Inflammatory macrophage treated with lipopolysaccharide for 4 hours (primary cell): ENCODE measurements at places on chromosomes 13 and 19.
A peak's percentile ranks its signal among the peaks of the same experiment; 100 is the strongest.

- DNase-seq, result peak; percentile 24
These were observed 1.7 kb downstream of the CXCL17 start for GRCh38 chr19:42441049-42441445.

DNA sequence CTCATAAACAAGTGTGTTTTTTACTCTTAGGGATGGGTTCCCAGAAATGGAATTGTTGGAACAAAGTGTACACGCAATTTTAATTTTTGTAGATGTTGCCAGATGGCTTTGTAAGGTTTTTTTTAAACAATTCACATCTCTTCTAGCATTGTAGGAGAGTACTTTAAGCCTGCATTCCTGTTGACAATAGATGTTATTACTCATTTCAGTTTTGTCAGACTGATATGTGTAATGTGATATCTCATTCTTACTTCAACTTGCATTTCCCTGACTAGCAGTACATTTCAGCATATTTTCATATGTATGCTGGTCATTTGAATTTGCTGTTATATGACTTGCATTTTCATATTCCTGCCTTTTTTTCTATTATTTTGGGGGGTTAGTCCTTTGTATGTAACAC lies 186.6 kb upstream of the SLITRK6 start:
- DNase-seq, result no peak

- no peak for DNase-seq
These were observed 35.7 kb downstream of the RYR1 start for GRCh38 chr19:38469151-38469550.

DNA sequence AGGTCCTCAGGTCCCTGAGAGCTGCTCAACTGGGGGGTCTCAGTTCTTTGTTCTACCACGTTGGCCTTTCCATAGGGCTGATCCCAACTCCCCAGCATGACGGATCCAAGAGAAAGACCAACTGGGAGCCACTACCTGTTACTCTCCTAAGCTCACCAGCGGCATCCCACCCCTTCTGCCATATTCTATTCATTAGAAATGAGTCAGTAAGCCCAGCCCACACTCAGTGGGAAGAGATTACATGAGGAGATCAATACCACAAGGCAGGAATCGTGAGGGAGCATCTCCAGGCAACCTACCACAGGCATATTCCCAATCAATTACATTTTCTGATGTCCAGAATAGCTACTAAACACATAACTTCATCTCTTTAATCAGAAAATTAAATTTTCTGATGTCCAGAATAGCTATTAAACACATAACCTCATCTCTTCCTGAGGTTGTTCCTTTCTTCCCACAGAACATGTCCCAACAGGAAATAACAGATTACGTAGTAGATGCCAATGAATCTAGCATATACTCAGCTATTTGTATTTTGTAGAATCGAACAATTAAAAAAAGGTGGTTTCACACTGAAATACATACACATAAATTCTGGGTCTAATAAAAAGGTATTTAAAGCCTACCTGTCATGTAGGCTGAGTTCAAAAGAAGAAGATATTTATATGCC lies 708.1 kb upstream of the ARGLU1 start:
- DNase-seq, result no peak

GRCh38 chr19:19403373-19403901 lies 2.0 kb upstream of the GATAD2A start:
- DNase-seq, result peak; percentile 74

DNA sequence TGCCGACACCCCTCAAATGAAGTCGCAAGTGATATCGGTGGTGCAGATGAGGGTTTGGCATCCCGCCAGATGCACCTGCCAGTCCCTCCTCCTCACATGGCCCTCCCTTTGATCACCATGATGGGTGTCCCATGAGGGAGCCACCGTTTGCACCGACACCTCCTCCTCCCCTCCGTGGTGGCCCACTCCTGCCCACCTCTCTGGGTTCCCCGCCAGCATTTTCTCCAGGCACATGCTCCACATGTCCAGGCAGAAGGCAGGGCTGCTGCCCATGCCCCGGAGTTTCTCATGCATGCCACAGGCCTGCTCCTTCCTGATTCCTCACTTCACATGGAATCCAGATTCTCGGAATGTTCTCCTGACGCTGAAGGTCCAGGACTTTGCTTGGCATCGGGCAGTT lies 49.3 kb downstream of the COL4A2 start:
- no peak for DNase-seq

- DNase-seq, result no peak
These were observed 34.3 kb downstream of the RASA3 start for GRCh38 chr13:114097893-114098688.

GRCh38 chr19:7917267-7918061 lies 2.7 kb upstream of the SNAPC2 start:
- DNase-seq, result peak; percentile 46

DNA sequence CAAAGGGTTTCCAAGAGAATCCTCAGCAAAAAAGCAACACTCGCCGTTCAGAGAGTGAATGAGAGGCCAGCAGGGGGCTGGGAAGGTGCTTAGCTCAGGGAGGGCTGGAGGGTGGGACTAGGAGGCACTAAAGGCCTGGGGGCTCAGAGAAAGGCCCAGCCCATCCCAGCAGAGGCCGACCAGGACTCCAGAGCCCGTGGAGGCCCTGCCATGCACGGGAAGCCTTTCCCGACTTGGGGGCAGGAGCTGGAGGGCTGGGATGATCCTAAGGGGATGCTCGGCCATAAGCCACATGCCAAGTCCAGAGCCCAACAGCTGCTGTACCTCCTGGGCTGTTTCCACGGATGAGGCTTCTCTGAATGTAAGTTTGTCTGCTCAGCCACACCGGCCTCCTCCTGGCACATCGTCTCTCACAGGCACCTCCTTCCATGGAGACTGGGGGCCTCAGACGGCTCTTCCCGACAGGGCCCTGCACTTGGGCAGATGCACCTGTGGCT lies 19.5 kb downstream of the RASA3 start:
- no peak for DNase-seq

DNA sequence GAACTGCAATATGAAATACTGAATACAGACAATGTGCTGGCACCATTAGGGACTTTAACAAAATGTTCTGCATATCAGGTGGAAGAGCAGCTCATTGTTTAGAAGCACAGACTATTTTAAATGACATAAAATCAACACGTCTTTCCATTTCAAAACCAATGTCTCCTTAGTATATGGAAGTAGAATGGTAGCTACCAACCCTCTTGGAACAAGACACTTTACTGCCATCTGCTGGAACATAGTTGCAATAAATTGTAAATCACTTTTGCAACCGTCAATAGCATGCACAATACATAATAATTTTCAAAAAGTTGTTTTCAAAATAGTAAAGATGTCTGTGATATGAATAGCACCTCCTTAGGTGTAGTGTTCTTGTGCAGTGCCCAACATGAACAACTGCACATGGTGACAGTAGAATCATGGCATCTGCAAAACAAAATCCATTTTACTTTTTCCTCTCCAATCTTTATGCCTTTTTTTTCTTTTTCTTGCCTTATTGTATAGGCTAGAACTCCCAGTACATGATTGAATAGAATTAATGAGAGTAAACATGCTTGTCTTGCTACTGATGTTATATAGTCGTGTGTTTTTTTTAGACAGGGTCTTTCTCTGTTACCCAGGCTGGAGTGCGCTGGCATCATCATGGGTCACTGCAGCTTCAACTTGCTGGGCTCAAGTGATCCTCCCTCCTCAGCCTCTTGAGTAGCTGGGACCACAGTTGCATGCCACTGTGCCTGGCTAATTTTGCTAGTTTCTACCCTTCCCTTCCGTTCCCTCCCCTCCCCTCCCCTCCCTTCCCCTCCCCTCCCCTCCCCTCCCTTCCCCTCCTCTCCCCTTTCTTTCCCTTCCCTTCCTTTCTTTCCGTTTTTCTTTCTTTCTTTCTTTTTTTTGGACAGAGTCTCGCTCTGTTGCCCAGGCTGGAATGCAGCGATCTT lies 7.8 kb upstream of the LYPD5 start:
- DNase-seq, result peak; percentile 80

- DNase-seq, result peak; percentile 29
These were observed 1.7 kb downstream of the KLF5 start for GRCh38 chr13:73060251-73061160.

DNA sequence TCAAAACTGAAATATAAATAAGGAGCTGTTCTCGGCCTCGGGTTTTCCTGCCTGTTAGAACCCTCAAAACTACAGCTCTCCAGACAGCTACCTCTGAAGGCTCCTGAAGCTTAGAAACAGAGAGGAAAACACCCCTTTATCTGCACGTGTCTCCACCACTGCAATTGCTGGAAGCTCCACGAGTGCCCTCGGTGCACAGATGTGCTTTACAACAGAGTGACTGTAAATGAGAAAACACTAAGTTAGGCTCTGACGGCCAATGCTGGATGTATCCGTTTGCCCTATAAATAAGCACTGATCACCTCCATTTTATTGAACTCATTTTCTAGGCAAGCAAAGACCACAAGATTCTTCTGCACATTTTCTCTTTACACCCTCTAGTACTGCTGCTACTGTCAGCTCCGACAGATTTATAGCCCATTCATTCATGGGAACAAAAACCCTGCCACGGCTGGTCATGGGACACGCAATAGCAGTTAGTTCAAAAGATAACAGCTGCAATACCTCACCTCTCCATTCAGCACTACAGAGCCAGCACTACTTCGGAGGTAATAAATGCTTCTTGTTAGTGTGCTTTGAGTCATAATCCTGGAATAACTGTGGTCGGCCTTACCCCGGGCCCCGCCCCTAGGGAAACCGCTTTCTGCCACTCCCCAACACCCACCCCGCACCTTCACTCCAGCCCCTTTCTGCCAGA lies 241.1 kb upstream of the ZNF507 start:
- no peak for DNase-seq
